NCI-H524 treated with DMSO at 0.1 percent for 48 hours (cell line): ENCODE measurements at places on chromosomes 1 and 21.

GRCh38 chr1:207812778-207813511 lies 61.1 kb downstream of the CD46 start:
- DNase-seq: no peak

DNA sequence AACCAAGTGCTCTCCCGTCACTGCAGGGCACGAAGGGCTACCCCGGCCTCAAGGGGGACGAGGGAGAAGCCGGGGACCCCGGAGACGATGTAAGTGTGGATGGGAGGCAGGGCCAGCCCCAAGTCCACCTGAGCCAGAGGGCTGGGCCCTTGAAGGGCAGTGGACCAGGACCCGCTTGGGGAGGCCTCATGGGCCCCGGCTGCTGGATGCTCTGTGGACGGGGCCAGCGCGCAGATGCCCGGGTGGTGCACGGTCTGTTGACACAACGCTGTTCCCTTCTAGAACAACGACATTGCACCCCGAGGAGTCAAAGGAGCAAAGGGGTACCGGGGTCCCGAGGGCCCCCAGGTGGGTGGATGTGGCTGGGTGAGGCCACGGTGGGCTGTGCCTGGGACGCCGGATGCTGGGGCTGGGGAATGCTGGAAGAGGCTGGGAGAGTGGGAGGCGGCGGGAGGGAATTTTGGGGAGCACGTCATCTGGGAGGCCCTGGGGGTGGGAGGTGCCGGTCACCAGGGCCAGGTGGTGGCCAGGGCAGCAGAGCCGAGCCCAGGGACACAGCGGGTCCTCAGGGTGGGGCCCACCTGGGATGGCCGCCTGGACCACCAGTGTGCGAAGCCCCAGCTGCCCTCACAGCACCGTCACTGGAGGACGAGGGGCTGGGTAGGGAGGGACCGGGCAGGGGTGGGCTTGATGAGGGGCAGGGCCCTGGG lies 17.5 kb downstream of the COL6A1 start:
- no peak for DNase-seq

- DNase-seq: no peak
Measured at GRCh38 chr1:172500207-172500606, 32.7 kb upstream of the SUCO start.

DNA sequence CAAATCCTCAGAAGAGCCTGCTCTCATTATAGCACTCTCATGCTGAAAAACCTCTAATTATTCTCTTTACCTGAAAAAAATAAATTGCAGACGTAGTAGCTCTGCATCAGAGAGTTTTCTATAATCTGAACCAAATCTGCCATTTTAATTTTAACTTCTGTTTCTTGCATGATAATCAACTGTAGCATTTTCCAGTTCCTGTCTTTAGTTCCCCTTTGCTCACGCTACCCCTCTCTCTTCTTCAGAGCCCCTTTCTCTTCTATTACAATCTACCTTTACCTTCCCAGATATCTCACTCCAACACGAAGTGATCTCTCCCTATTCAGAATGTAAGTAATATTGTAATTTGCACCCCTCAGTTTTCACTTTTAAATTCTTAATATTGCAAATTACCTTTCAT lies 31.4 kb downstream of the FMO1 start:
- no peak for DNase-seq

DNA sequence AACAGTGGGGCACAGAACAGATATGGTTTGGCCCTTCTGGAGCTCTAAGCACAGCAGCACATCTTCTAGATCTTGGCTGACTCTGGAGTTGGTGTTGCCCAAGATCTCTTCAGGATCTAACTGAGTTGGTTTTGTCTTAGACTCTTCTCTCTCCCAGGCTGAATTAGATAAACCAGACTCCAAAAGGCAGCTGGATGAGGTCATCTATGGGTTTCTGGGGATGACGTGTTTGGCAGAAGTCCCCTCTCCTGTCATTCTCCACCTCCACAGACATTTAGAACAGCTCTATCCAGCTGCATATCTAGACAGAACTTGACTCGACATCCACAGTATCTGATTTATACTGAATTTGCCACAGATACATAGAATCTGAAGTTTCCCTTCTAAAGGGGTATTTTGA lies 75.3 kb downstream of the ST6GALNAC5 start:
- no peak for DNase-seq

DNA sequence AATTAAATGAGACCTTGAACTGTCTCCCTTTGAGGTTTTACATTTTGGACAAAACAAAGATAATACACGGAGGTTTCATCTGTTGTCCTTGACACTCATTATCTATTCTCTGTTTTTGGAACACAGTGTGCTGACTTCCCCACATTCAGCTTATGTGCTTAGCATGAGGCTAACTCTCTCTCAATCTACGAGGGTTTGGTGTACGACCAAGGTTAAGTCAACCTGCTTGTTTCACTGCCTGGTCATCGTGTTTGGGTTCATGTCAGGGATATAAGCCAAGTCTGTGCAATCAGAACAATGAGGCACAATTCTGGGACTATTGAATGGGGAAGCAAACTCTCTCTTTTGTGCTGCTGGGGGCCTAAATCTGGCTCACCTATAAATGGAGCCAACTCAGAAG lies 328.5 kb upstream of the USP25 start:
- no peak for DNase-seq

- DNase-seq: peak; percentile 60
Measured at GRCh38 chr1:12040457-12041051, 21.3 kb downstream of the MIIP start.

DNA sequence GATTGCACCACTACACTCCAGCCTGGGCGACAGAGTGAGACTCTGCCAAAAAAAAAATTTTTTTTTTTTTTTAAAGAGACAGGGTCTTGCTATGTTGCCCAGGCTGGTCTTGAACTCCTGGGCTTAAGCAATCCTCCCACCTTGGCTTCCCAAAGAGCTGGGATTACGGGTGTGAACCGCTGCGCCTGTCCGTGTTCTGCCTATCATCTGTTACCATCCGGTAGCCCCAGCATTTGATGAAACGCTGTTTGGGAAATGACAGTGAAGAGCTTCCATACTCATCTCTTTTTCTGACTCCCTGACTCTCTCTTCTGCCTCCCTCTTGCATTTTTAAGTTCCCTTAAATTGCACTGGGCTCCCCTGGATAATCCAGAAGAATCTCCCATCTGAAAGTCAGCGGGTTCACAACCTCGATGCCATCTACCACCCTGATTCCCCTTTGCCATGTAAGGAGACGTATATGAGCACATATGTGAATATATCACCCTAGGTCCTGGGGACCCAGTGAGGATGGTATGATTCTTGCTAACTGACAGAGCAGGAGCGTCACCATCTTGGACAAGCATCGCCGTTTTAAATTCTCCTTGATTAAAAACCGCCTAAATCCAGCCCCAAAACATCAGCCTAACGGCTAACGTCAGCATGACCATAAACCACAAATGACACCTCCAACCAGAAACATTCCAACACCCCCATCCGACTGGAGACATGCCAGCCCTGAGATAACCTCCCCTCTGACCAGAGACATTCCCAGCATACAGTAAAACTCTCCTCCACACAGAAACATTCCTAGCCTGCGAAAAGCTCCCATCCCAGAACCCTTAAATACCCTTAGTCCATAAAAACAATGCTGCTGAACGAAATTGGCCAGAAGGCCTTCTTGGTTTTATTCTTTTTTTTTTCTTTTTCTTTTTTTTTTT lies 12.4 kb downstream of the TNFRSF8 start:
- no peak for DNase-seq

DNA sequence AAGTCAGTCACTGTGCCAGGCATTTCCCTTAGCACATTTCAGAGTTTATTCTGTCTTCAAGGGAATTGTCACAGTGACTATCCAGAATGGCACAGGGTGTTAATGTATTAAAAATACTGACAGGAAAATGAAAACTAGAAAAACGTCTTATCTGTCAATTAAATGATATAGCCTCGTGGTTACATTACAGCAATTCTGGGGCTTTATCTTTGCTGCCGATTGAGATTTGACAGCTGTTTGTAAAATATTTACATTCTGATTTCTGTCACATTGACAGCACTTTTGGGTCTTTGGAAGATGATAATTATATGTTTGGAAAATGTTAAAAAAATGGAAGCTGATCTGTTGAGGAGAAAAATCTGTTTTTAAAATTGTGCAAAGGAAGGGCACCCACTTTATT lies 250.0 kb downstream of the CHRM3 start:
- no peak for DNase-seq

DNA sequence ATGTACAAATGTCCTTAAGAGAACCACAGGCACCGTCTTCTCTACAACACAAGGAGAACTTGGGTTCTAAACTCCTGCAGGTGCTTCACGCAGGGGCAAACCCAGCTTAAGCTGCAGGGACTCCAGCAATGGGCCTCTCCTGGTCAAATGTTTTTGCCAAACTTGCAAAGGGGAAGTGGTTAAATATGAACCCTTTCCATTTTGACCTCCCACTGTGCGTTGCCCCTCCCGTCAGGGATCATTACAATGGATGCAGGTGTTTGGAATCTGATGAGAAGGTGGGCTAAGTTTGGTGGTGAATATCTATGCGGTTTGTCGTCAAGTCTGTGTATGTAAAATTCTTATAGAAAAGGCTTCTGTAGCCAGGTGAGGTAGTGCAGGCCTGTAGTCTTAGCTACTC lies 29.1 kb upstream of the SLC25A33 start:
- DNase-seq: no peak

GRCh38 chr1:50783286-50783685 lies 176.8 kb downstream of the FAF1 start:
- DNase-seq: no peak

GRCh38 chr1:151494741-151495281 lies 16.4 kb upstream of the CGN start:
- DNase-seq: no peak

DNA sequence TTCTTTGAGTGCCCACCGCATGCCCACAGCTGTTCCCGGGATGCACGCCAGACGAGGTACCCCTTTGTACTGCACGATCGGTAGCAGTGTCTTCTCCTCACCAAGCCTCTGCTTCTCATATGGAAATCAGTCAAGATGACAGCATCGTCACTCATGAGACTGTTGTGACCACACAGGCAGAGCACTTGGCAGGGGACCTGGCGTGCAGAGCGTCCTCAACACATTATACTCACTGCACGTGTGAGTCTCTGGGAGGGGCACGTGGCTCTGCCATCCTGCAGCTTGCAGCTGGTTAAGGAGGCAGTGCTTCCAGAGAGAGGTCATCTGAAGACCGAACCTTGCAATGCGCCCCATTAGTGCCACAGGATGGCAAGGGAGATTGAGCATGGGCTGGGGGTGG lies 266.8 kb downstream of the NPHP4 start:
- no peak for DNase-seq

GRCh38 chr1:35863881-35864625 lies 19.0 kb upstream of the AGO1 start:
- no peak for DNase-seq

DNA sequence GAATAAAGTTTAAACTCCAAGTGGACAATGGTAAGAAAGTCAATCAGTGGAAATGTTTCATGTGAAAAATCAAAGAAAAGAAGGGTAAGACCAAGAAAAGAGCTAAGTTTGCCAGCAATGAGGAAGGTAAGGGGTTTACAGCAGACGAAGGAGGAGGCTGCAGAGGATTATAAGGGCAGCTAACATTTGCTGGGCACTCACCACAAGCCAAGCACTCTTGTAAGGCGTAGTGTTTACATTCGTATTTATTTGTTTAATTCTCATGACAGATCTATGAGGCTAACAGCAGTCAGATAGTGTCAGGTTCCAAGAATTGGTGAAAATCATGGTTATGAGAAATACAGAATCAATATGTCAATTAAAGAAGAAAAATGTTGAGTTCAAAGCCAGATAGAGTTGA lies 75.2 kb upstream of the NGF start:
- no peak for DNase-seq

DNA sequence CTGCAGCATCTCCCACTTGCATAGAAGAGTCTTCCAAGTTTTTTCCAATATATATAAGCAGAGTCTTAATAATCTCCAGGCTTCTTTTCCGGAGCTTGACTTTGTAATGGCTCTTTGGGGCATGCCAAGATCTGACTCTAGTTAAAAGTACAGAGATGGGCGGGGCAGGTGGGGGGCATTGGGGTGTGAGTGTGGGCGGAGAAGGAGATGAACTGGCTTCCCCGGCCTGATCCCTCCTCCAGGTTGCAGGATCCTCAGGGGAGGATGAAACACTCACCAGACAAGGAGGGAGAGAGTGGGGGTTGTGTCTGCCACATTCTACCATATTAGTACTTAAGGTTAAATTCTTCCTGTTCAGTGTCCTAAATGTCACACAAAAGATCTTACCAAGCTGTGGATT lies 23.0 kb downstream of the S100A10 start:
- DNase-seq: no peak

- no peak for DNase-seq
Measured at GRCh38 chr1:210695026-210695425, 366.3 kb downstream of the HHAT start.

- DNase-seq: no peak
Measured at GRCh38 chr21:45433301-45433700, 28.3 kb downstream of the COL18A1 start.

GRCh38 chr1:33222381-33222780 lies 33.9 kb upstream of the ZNF362 start:
- no peak for DNase-seq

- DNase-seq: no peak
Measured at GRCh38 chr1:55959136-55959548, 620.2 kb downstream of the PLPP3 start.

DNA sequence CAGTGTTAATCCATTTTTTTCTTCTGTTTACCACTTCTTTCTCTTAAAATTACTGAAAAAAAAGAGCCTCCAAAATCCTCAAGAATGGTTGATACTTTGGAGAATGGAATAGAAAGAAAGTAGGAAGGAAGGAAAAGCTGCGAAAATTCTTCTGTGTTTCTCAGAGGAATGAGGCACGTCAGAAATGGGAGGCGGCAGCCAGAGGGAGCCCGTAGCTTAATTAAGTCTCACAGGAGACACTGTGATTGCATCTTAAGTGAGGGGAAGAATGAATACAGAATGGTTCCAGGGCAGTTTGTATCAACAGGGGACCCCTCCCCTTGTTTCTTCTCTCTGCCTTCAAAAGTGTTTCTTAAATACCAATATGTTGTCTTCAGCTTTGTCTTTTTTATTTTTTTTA lies 1099.5 kb downstream of the PLA2G4A start:
- peak; percentile 4 for DNase-seq

- DNase-seq: peak; percentile 1
Measured at GRCh38 chr1:197319631-197320030, 51.6 kb downstream of the CRB1 start.

DNA sequence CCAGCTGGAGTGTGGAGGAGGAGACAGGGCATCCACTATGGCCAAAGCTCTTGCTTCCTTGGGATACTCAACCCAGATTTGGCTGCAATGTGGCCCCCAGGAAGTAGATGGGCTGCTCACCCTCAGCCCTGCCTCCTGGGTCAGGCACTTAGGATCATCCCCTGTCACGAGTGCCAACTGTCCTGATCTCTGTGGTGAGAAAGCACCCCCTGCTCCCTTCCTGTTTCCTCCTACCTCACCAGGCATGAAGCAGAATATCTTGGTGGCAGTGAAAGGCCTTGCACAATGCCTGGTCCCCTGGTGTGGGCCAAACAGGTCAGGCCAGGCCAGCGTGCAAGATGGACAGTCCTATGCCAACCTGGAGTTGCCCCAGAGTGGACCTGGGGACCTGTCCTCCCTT lies 211.7 kb downstream of the GRIK3 start:
- DNase-seq: no peak
